ENCODE measurements at places on chromosomes 5 and 9.

GRCh38 chr5:88545338-88545737 is 276.7 kb upstream of the TMEM161B start:
- no peak for DNase-seq

DNA sequence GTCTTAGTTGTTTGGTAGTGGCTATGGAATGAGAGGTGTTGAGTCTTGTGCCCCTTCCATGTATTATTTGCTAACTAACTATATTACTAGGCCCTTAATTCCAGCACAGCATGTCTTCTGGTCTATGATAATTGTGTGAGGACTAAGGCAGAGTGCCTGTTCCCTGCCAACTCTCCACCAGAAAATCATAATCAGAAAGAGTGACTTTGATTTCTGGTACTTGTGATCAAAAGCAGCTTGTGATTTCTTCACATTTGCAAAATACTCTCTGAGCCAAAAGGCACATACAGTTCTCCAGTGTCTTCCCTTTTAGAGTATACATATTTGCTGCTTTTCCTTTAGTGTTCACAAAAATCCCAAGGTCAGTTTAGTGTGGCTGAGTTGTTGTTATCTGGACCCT is 229.9 kb downstream of the GNA14 start:
- DNase-seq: no peak

GRCh38 chr5:68463606-68464005 is 248.1 kb downstream of the PIK3R1 start:
- no peak for DNase-seq

DNA sequence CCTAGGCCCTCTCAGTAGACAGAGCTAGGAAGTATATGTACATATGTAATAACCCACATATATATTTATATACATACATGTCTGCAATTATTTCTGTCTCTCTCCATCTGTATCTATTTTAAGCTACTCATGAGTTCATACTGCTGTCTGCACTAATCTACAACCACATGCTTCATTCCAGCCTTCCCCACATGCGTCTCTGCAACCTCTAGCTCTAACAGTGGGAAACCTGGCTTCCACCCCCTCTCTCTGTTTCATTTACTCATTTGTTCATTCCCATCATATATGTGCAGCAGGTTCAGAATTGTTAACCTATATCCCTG is 23.3 kb downstream of the DCANP1 start:
- DNase-seq: no peak

DNA sequence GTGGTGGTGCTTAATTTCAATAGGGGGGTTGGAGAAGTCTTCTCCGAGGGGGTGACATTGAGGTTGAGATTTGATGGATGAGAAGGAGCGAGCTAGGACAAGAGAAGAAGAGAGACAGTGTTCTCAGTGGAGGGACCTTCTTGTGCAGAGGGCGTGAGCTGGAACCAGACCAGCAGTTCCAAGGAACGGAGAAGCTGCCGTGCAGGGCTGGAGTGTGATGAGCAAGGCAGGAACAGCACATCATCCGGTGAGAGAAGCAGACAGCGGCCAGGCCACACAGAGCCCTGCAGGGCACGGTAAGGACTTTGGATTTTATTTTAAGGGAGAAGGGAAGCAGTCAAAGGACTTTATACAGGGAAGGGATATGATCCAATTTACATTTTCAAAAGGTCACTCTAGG is 206.9 kb downstream of the MELK start:
- peak; percentile 42 for DNase-seq

GRCh38 chr5:10564838-10565784 is 1.2 kb downstream of the ANKRD33B start:
- DNase-seq: no peak

DNA sequence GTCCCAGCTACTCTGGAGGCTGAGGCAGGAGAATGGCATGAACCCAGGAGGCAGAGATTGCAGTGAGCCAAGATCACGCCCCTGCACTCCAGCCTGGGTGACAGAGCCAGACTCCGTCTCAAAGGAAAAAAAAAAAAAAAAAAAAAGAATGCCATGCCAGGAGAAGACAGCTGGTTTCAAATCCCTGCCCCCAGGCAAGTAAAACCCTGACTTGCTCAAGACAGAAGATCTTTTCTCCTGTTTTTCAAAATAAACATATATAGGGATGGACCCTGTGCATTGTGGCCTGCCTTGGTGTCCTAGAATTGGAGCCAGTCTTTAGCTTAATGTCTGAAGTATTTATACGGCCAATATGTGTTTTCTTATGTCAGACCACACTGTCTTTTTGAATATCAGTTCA is 177.1 kb downstream of the NR3C1 start:
- no peak for DNase-seq

GRCh38 chr9:23682891-23683431 is 143.1 kb downstream of the ELAVL2 start:
- no peak for DNase-seq

DNA sequence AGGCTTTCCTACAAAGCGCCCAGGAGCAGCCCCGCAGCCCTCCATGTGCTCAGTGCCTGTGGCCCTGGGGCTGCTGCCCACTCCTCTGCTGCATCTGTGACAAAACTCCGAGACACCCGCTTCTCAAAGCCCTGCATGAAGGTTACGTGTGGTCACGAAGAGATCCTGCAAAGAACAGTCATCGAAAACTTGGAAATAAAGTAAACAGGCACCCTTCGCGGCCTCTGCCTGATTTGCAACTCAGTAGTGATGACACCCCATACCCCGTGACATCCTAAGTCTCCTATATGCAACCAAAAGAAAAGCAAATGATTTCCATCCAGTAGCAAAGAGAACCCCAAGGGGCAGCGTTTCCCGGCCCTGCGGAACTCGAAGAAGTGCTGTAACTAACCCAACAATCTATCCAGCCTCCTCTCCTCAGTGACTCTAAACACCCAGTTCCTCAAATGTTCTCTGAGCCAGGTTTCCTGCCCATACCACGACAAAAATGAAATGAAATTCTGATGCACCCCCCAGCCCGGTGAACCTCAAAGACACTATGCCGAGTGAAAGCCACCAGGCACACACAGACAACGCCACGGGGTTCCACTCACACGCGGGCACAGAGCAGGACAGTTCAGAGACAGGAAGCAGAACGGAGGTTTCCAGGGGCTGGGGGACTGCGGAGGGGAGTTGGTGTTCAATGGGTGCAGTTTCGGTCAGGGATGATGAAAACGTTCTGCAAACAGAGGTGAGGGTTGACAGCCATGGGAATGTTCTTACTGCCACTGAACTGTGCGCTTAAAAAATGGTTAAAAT is 19.0 kb downstream of the NACC2 start:
- DNase-seq: peak; percentile 66

DNA sequence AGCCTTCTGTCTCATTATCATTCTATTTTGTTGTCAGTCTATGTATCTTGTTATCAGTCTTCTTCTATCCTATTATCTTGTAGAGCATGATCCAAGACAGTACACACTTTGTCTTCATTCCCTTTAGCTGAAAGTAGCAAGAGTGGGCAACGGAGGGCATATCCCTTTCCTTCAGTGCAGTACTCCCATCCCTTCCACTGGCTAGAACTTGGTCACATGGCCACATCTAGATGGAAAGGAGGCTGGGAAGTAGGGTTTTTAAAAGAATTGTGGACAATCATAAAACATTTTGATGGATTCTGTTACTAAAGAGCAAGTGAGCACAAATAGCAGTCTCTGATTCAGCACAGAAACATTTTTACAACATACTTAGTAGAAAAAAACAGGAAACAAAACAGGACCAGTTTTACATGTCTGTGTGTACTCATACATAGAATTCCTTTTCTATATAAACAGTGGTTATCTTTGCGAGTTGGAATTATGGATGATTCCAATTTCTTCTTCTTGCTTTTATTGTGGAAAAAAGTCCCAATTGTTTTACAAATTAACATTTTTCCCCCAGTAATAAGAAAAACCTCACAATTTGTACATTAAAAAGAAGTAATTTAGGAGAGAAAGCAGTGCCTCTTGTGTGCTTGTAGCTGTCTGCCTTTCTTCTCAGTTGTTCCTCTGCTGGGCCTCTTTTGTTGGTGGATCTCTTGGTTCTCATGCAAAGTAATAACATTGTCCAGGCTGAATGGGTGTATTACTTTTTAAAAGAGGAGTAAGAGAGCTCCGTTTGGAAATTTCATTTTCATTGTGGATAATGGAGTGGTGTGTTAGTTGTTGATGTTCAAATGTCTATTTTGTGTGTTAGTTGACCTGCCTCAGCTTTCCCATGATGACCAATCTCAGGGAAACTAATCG is 410.9 kb upstream of the TRPC7 start:
- no peak for DNase-seq

- peak; percentile 11 for DNase-seq
Observed at GRCh38 chr9:79185866-79186265, 385.9 kb upstream of the TLE4 start.

DNA sequence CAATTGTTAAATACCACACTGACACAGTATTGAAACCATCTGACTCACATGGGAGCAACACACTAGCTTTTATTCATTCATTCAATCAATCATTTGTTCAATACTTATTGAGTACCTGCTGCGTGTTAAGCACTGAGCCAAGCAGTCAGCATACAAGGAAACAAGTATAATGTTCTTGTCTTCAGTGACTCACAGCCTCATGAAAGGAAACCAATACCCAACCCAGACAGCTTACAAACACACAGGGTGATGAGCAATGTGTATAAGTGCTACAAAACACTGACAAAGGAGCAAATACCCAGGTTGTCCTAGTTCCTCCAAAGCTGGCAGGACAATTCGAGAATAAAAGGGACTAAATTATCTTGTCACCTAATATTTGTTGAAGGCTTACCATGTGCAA is 67.6 kb upstream of the RASEF start:
- DNase-seq: no peak

- no peak for DNase-seq
Observed at GRCh38 chr5:135991429-135991828, 36.6 kb upstream of the LECT2 start.

DNA sequence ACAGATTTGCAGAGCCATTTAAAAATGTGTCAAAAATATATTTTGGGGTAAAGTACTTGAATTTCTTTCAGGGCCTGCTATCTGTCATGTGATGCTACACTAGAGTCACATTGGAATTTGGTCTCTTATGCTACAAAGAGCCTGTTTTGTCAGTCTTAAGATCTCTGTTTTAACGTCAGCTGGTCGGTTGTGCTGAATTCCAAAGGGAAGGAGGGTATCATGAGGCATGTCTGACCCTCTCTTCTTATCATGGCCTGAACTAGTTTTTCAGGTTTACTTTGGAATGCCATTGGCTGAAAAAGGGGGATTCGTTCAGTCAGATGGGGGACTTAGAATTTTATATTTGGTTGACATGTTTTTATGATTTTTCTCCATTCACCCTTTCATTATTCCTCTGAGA is 290.6 kb downstream of the CD180 start:
- no peak for DNase-seq

DNA sequence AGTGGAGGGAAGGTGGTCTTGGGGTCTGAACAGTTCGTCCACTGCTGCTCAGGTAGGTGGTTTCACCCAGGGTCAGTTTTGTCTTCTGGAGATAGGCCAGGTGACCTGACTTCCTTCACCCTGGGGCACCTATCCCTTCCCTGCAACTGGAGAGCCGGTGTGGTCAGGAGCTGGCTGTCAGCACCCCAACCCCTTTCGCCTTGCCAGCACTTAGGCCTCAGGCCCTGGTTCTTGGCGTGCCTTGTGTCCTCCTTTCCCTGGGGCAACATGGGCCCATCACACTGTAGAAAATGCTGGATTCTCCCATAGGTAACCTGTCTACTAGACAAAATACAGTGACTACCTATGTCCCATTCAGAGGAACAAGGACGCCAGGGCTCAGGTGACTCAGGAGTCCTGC is 13.1 kb downstream of the PROP1 start:
- DNase-seq: no peak

DNA sequence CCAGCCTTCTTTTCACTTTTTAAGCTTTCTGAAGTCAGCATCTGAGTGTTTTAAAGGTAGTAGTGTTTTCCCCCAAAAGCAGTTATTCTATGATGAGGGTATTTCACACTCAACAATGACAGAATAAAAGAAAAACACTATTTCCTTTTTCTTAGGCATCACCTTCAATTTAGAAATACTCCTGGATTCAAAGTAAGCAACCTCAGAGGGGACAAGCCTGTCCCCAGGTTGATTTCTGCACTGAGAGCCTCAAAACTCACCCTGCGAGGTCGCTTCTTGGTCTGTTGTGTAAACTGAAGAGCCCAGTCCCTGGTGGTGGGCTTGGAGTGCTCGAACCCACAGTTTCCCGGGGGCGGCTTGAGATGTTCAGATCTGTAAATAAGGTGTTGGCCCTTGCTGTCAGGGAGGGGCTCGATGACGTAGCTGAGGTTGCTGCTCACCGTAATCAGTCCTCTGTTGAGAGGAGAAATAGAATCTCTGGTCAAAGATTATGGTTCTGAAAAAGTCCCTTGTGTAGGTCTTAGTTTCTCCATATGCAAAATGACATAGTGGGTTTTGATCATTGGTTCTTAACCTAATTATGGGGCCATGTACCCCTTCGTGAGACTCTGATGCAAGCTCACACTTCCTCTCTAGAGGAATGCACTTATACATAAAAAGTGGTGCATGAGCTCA is 55.9 kb downstream of the ADAM19 start:
- DNase-seq: no peak

DNA sequence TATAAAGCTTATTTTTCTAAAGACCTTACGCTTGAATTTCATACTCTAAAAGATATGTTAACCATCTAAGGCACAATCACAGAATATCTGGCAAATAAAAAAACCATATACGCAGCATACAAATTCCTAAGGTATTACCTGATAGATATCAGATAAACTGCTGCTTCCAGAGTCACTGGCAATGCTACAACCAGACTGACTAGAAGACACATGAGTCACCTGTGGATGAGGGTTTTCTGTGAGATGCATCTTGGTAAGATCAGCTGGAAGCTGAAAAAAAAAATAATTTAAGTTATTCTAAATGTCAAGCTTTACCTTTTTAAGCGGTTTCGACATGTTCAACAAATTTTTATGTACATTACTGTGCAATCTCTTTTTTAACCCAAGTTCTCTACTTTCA is 113.8 kb downstream of the RAPGEF6 start:
- no peak for DNase-seq

GRCh38 chr9:25308549-25308948 is 369.7 kb downstream of the TUSC1 start:
- DNase-seq: no peak

GRCh38 chr5:2759696-2760461 is 8.4 kb upstream of the IRX2 start:
- no peak for DNase-seq

DNA sequence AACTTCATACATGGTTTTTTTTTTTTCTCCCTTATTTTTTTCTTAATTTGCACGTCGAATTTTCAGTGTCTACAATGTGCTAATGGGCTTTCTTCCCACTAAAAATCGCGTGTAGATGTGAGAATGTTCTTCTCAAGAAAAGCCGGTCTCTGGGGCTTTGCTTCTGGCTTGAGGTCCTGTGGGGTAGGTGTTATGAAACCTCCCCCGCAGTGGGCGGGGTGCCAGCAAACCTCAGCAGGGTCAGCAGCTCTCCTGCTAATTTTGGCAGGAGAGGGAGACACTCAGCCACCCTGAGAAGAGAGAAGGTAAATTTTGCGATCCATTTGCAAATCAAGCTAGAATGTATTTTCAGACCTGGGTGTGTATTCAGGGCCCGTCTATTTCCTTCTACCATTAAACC is 59.9 kb downstream of the NPR3 start:
- DNase-seq: no peak

- no peak for DNase-seq
Observed at GRCh38 chr5:3375586-3376311, 219.9 kb upstream of the IRX1 start.
